ENCODE measurements at places on chromosomes 11 and 22.

GRCh38 chr11:28739489-28740280 is 631.5 kb downstream of the METTL15 start:
- no peak for DNase-seq

GRCh38 chr11:75593286-75593915 is 31.3 kb downstream of the SERPINH1 start:
- DNase-seq: no peak

DNA sequence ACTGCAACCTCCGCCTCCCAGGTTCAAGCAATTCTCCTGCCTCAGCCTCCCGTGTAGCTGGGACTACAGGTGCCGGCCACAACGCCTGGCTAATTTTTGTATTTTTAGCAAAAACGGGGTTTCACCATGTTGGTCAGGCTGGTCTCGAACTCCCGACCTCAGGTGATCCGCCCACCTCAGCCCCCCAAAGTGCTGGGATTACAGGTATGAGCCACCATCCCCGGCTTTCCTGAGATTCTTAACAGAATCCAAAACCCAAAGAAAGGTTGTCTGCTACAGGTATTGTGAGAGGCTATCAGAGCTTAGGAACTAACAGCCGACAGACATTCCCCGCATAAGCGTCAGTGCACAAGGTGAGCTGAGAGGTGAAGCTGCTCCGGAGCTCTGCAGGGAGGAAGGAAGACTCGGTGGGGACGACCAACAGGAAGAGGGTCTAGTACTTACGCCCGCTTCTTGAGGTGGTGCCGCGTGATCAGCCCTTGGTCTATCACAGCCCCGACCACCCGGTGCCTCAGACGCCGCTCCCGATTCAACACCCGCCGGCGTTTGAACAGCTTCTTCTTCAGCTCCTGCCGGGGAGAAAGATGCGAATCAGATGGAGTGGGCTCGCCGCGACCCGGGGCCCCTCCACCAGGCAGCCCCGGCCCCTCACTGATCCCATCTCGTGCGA is 470 bp downstream of the C11orf98 start:
- peak; percentile 40 for DNase-seq

DNA sequence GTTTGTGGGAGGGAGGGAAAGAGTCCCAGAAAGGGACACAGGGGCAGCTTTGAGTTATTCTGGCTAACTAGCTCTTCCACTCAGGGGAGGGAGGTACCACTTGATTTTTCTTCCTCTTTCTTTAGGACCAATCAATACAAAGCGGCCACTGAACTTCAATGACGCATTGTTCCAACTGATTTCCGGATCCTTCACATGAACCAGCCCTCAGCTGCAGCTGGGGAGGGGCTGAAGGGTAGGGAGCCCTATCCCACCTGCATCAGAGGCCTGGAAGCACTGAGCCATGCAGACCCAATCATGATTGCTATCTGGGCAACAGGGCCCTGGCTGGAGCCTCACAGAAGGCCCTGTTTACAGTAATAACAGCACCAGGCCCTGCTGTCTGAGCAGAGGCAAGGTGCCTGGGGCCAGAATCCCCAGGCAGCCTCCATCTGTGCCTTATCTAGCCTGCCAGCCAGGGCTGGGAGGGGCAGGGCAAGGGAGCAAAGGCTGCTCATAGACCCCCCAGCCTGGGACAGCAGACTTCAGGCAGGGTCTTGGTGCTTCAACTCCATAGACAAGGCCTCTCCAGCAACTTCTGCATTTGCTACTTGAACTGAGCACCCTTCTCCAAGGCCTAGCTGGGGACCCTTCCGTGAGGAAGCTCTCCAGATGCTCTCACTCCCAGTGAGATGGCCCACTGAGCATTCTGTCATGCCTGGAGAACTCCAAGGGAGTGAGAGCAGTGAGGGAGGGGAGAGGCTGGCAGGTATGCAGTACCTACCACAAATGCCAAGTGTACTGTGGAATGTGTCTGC is 22.5 kb downstream of the CLPB start:
- peak; percentile 92 for DNase-seq

DNA sequence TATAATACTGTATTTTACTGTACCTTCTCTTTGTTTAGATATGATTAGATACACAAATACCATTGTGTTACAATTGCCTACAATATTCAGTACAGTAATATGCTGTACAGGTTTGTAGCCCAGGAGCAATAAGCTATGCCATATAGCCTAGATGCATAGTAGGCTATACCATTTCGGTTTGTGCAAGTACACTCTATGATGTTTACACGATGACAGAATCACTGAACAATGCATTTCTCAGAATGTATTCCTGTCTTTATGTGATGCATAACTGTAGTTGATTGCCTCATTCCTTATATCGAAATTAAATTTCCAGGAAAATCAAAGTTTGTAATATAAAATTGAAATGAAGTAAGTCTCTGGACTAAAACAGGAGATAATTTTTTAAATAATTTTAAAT is 49.3 kb upstream of the OR5P2 start:
- DNase-seq: no peak

- no peak for DNase-seq
Measured at GRCh38 chr11:2294926-2295290, 6.8 kb downstream of the C11orf21 start.

- no peak for DNase-seq
Measured at GRCh38 chr11:2143799-2144543, 4.8 kb upstream of the IGF2 start.

- no peak for DNase-seq
Measured at GRCh38 chr11:75474240-75474639, 41.2 kb upstream of the KLHL35 start.

GRCh38 chr22:23749841-23750301 is 1.0 kb downstream of the ZNF70 start:
- DNase-seq: no peak

GRCh38 chr22:41290262-41291221 is 4.6 kb upstream of the RANGAP1 start:
- DNase-seq: no peak

GRCh38 chr11:133951327-133952198 is 5.2 kb downstream of the IGSF9B start:
- no peak for DNase-seq

- no peak for DNase-seq
Measured at GRCh38 chr11:117145393-117145761, 1.3 kb downstream of the PAFAH1B2 start.

GRCh38 chr11:76628408-76628947 is 42.1 kb downstream of the LRRC32 start:
- no peak for DNase-seq

DNA sequence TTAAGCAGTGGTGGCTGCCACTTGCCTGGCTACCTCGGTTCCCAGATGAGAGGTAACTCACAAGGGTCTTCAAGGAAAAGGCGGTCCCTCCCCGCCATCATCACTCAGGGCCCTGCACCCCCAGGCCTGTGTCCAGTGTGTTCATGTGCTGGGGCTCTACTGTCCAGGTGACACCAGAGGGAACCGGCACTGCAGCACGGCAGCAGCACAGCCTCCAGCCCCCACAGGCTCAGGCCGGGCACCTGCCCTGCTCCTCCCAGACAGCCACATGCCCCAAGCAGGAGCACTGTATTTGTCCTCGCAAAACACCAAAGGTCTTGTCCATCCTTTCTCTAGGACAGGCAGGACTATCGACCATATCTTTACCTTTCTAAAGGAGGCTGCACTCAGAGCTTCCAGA is 982.1 kb downstream of the NTM start:
- no peak for DNase-seq

GRCh38 chr11:9859554-9860305 is 195.9 kb downstream of the SWAP70 start:
- DNase-seq: no peak

GRCh38 chr22:32037236-32037635 is 5.8 kb upstream of the SLC5A1 start:
- no peak for DNase-seq

GRCh38 chr11:2708757-2709281 is 9.0 kb upstream of the KCNQ1OT1 start:
- no peak for DNase-seq

- DNase-seq: no peak
Measured at GRCh38 chr11:22555881-22556280, 69.7 kb downstream of the FANCF start.

DNA sequence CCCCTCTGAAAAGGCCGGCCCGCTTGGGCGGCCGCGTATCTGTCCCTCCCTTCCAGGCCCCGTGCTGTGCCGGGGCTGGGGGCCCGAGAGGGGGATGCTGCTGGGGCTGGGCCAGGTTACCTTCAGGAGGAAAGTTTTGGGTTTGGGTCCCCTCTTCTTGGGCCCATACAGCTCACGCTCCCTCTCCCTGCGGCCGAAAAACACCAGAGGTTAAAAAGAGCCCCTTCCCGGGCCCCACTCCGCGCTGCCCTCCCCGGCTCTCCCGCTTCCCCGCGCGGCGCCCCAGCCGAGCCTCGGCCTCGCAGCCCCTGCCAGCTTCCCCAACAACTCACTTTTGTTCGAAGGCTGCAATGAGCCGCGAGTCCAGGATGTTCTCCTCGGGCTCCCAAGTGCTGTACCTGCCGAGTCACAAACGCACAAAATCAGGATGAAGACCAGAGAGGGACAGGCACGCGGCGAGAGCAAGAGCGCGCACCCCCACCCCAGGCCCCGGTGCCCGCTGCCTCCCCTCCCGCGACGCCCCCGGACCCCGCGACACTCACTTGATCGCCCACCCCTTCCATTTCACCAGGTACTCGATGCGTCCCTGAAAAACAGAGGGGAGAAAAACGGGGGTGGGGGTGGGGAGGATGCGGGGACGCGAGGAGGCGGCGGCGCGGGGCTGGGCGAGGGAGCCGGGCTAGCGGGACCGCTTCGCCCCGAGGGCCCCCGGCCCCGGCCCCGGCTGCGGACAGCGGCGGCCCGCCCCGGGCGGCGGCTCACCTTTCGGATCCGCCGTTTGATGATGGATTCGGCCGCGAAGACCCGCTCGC is 450 bp downstream of the CBX6 start:
- no peak for DNase-seq

GRCh38 chr11:14067686-14068085 is 105.2 kb downstream of the SPON1 start:
- no peak for DNase-seq

DNA sequence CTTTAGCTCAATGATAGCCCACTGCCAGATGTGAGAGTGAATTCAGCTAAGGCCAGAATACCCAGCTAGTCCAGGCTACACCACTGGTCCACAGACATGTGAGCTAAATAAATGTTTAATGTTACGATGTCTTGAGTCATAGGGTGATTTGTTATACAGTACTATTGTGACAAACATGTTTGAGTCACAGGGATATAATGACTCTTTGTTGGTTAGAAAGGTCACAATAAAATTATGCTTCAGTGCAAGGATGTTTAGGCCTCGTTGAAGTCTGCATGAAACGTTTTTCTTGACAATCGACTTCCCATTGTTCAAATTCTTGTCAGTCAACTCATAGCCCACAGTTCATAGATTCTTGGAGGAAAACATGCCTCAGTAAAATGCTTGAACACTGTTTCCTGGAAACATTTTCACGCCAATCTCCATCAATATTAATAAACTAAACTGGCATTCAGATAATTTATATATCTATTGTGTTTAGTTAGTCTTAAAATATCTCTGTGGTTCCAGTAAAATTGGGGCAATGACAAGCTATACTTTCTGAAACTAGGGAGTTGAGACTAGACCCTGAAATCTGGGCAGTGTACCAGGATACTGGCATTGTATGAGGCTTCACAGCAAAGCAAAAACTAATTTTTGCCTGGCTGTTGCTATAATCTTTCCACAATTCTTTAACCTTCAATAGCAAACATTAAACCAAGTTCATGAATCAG is 650.8 kb upstream of the KIRREL3 start:
- no peak for DNase-seq

DNA sequence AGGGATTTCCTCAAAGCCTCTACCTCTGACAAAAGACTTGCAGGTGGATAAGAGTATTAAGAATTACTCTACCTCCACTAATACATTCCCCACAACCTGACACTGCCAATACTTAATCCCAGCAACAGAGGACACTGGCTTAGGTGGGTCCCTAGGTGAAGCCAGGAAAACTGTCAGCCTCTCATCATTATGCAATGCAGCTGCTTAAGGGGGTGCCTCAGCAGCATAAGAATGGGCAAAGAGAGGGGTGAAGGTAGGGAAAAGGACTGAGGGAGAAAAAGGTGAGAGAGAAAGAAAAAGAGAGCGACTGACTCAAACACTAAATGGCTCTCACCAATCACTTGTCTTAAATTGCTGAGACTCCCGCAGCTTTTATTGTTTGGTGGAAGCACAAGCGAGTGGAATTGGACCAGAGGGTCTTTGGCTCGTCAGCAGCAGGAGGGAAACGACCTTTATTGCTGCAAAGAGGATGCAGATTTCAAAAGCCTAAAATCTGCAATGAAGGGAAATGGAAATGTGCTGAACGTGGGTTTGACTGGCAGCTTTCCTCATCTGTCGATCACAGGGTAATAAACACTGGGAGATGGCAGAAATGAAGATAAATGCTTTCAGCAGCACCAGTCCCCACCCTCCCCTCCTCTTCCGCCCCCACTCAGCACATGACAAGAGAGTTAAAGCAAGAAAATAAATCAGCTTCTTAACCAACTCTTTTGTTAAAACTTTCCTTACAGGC is 64.9 kb upstream of the CHRM4 start:
- DNase-seq: no peak

DNA sequence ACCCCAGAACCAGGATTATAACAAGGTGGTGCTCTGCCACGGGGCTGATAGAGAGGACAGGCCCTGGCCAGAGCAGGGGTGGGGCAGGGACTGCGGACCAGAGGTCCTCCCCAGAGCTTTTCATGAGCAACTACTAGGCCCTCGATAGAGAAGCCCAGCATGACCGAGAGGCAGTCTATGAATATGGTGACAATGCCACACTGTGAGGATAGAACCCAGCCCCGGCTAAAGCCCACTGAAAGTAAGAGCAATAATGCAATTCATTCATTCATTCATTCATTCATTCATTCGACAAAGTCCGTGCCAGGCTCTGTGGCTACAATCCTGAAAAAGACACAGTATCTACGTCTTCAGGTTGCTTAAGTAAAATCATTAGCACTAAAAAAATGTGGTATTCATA is 35.6 kb upstream of the CD5 start:
- DNase-seq: no peak
